ENCODE measurements at places on chromosomes 12 and 14.

GRCh38 chr12:5581019-5581418 is 149.1 kb downstream of the NTF3 start:
- DNase-seq: no peak

DNA sequence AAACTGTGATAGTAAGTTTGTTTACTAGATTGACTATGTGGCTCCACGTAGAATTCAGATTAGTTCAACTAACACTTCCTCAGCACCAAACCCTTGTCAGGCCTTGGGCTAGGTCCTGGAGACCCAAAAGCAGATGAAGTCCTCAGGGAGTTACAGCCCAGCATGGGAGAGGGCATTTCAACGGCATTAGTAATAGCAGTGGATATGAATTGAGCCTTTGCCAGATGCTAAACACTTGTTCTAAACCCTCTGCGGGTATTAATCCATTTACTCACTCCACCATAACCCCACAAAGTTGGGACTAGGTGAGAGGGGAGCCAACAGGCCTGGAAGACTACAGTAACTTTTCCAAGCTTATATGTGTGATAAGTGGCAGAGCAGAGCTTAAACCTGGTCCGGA is 714.6 kb downstream of the DIO2 start:
- DNase-seq: no peak

DNA sequence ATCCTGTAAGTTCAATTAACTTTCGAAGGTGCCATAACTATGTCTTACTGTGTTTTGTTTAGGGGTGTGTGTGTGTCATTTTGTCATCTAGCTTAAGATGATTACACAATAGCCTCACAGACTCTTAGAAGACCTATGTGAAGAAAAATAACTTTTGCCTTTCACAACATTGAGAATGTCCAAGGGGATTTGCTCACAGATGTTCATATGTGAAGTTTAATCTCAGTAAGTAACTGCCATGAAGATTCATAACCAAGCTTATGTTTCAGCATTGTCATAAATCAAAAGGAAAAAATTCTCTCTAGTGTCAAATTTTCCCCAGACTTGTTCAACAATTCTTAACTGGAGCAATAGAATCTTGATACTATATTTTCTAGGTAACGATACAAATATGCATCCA is 226.1 kb upstream of the PRKD1 start:
- DNase-seq: no peak

DNA sequence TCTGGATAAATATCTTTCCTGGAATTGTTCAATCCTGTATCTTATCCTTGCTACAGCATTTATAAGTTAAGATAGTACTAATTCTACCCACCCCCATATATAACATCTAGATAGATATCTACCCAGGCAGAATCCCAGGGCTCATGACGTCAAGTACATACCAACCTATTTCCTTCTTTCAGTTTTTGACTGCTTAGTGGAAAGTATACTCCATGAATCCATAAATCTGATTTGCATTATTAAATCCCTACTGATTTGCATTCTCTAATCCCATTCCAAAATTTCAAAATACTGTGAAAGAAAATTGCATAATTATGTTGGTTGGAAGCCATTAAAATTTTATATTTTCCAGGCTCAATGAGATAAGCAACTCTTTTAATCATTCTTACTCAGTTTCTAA is 111.7 kb downstream of the KITLG start:
- no peak for DNase-seq

DNA sequence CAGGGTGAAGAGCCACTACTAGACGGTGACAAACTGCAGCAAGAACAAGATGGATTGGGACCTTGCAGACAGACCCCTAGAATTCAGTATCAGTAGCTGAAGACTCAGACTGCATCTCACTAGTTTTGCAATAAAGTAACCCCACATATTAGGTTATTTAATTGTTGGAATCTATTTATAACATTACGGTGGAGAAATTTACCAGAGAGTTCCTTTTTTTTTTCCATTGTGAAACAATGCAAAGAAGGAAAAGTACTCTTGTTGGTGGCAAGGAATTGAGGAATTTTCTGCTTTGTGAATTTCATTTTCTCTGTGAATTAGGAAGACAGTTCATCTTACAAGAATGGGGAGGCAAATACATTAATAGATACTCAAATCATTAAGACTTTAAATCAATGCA is 185.7 kb upstream of the PPFIA2 start:
- no peak for DNase-seq

GRCh38 chr12:96183734-96184370 is 10.3 kb upstream of the ELK3 start:
- no peak for DNase-seq

DNA sequence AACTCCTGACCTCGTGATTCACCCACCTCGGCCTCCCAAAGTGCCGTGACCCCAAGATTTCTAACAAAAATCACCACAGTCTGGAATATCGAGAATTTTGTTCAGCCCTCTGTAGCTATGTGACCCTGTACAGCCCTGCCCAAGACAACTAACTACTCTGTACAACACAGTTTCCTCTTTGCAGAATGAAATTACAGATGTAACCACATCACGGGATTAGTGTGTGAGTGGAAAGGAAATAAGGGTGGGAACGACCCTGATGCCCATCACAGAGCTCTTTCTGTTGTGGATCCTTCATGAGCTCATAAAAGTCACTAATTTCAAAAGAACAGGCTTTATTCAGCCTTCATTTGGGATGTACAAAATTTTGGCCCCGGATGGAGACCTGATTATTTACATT is 50.5 kb upstream of the KRR1 start:
- DNase-seq: no peak

GRCh38 chr14:58082011-58082410 is 70.0 kb downstream of the ARMH4 start:
- DNase-seq: no peak

DNA sequence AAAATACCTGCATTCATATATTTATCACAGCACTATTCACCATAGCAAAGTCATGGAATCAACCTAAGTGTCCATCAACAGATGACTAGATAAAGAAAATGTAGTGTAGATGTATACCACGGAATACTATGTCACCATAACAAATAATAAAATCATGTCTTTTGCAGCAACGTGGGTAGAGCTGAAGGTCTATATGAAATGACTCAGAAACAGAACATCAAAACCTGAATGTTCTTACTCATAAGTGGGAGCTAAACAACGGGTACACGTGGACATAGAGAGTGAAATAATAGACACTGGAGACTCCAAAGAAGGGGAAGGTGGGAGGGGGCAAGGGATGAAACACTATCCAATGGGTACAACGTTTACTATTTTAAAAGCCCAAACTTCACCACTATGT is 37.9 kb downstream of the SLC38A1 start:
- no peak for DNase-seq

DNA sequence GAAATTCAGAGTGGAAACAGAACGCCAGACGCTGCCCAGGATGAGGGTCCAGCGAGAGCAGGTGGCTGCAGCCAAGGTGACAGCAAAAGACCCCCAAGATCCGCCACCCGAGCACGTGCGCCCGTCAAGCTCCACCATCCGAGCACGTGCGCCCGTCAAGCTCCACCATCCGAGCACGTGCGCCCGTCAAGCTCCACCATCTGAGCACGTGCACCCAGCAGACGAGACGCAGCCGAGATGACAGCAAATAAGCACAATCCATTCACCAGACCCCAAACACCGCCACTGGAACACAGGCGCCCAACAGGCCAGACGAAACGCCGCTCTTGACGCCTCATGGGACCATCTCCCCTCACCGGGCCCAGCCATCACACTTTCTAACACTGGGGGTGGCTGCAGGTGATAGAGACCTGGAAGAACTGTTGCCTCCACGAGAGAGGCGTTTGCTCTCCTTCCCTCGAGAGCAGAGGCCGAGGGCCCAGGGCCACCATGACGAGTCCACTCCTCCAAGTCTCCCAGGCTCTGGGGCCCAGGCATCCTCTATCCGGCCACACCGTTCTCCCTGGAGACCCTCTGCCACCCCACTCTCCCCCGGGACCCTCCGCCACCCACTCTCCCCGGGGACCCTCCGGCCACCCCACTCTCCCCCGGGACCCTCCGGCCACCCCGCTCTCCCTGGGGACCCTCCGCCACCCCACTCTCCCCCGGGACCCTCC is 62.1 kb upstream of the GALNT9 start:
- no peak for DNase-seq

DNA sequence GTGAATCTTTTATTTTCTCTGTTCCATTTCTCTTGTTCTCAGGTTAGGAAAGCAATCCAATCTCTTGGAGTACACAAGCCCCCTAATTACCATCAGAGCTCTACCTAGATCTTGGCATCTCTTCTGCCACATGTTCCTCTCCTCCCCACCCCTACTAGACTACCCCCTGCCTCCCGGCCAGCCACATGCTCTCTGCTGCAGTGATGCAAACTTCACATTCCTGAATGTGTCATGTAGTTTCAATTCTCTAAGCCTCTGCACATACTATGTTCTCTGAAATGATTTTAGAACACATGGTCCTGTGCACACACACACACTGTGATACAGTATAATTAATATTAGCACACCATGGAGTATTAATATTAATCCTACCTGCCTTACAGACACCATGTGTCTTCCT is 104.6 kb downstream of the EFCAB11 start:
- DNase-seq: no peak

DNA sequence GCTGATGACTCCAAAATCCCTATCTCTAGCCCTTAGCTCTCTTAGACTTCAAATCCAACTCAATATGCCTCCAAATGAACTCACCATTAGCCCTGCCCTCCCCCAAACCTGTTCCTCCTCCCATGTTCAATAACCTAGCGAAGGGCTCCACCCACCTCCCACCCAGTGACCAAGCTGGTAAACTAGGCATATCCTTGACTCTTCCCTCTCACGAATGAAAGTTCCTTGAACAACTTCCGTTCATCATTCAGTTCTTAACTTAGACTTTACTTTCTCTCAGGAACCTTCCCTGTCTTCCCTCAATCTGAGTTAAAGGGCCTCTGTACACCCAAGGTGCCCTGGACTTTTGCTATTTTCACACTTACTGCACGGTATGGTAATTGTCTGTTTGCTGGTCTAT is 1.9 kb upstream of the KLHDC1 start:
- DNase-seq: no peak

- DNase-seq: peak; percentile 3
Measured at GRCh38 chr14:101498526-101498860, 62.8 kb upstream of the DIO3 start.

- no peak for DNase-seq
Measured at GRCh38 chr12:109255377-109255776, 53.7 kb downstream of the FOXN4 start.

GRCh38 chr12:63238892-63239291 is 87.9 kb upstream of the AVPR1A start:
- no peak for DNase-seq

DNA sequence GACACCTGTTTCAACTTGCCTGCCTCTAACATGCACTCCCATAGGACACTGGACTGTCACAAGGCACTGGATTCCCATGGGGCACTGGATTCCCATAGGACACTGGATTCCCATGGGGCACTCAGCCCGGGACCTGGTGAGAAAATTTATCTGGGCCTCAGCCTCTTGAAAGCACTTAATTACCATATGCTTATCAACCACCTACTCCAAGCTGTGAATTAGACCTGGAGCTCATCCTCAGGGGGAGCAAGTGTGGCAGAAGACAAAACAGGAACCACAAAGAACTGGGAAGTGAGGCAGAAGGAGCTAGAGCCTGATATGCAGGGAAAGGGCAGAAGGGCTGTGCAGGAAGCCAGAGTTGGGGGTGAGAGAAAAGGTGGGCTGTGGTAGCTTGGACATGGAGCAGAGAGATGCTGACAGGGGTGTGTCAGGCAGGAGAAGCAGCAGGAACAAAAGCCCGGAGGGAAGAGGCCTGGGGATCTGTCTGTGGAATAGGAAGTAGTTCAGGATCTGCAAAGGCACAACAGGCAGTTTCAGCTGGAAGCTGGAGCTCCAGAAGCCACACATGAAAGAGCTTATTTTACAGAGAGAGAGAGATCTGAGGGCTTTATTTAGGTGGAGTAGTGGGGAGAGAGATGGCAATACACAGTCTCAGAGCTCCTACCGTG is 3.1 kb downstream of the KRT82 start:
- no peak for DNase-seq

DNA sequence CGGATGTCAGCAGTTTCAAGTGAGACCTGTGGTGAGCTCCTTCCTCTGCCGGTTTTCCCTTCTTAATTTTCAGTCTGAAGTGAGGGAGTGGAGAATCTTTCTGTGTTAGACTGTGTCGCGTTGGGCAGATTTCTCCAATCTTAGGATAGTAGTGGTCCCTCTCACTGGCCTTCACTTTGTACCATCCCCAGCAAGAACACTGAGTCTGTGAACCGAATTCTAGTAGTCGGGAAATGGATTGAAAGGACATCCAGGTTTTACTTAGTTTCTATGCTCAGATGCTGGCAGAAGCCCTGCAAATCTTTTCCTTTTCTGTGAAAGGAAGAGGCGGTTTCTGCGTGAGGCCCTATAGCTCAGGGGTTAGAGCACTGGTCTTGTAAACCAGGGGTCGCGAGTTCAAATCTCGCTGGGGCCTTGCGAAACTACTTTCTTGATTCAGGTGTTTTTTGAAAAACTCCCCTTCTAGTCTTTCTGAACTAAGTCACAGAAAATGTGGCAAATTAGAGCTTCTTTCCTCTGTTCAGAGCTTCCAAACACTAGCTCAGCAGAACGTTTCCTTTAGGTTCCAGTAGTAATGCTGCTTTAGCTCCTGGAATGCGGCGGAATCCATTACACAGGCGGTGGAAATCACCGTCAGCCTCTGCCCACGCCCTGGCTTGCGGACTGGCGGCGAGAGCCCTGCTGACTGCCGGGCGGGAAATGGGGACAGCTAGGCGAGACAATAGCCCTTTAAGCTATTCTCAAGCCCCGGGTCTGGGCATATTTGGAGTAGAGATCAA is 2.8 kb upstream of the RNASE4 start:
- DNase-seq: peak; percentile 86

GRCh38 chr12:3216726-3217682 is 139.8 kb downstream of the TSPAN9 start:
- no peak for DNase-seq

DNA sequence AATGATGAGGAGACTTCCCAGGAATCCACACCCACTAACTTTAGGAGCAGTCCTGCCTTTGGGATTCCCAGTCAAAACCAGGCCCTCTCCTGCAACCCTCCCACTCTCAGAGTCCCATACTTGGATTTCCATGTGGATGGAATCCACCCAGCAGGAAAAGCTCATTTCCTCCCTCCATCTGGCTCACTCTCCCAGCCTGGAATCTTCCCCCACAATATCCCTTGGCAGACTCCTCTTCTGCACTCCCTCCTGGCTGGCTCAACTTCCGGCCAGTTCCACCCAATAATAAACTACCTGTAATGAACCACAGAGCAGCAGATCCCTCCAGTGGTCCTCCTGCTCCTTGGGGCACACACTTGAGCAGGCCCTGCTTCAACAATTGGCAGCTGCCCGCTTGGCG is 102.8 kb upstream of the EGLN3 start:
- no peak for DNase-seq

All from activated CD4-positive, CD25-positive, alpha-beta regulatory T cell treated with anti-CD3 and anti-CD28 coated beads, Interleukin-2, amount 50 U/mL, for 72 hours (primary cell).